ENCODE measurements at places on chromosomes 16 and 17.

DNA sequence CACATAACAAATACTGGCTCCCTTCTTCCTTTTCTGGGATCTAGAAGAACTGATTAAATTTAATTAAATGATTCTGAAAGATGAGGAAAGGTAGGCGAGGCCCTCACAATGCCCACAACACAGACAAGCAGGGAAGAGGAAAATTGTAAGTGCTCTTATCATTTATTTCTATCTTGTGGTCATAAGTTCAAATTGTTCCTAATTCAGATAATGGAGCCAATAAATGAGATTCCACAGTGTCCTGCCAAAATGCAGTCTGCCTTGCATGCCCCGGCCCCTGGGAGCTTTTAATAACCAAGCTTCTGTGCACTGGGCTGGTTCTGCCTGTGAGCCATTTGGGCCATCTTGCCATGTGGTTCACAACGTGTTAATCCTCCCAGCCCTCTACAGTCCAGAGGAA, 97.0 kb downstream of the CMC2 start:
- DNase-seq, result no peak

GRCh38 chr17:55776271-55776670, 25.4 kb downstream of the PCTP start:
- no peak for DNase-seq

DNA sequence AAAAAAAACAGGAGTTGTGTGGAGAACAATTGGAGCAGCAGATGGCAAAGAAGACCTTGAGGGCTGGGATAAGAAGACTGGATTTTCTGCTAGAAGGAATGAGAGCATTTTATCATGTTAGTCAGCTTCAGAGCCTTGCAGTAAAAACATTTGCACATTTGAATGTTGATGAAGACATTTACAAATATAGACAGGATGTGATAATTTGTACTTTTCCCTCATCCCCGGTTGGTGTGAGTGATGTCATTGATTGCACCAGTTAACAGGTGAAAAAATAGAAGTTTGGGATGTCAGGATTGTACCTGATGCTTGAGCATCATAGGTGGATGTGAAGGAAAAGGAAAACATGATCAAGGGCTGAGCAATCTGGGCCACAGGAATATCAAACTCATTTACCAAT, 22.6 kb upstream of the MAPK3 start:
- DNase-seq, result no peak

DNA sequence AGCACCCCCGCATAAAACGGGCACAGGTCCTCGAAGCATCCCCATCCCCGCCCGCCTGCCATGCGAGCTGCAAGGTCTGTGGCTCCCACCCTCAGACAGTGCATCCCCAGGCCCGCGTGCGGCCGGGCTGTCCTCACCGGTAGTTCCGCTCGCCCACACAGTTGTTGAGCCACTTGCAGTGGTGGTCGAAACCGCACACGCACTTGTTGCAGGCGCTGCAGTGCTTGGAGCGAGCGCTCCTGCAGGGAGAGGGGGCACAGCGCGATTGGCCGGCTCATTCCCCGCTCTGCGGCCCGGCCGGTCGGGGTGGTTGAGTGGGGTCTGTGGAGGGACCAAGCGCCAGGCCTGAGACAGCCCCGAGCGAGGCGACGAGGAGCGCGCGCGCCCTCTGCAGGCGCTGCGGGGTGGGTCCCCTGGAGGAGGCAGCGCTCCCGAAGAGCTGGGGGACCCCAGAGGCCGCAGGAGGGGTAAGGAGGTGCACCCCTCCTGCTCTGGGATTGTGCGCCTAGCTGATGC, 6.0 kb upstream of the TPPP3 start:
- DNase-seq, result no peak

GRCh38 chr16:9115277-9115676, 23.8 kb downstream of the HAPSTR1 start:
- no peak for DNase-seq

DNA sequence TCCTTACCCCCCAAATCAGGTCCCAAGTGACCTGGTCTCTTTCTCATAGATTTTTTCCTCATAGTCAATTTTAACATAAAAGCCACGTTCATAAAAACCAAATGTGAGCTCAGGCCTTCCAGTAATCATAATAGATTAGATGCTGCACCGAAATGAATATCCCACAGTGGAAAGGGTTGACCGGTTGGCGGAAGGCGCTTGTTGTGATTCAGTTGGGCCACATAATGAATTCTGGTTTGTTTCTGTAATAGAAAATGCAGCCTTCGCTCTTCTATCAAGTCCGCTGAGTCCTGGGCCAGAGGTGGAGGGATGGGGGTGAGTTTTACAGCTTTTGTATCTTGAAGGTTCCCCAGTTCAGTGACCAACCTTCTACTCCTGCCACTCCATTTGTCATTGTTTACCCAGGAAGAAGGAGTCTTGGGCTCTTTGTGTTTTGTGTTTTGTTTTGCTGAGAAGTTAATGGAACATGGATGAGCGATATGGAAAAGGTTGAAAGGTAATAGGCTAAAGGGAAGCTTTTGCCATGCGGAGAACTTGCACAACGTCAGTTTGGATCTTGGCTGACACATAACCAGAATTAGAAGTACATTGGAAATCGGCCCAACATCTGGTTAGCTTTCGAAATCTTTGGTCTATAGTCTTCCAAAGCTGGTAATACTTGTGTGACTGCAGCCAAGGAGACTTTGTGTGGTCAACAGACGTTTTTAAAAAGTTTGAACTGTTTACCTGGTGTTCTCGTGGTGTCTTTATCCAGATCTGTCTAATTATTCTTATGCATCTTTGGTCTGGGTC, 89.5 kb downstream of the CLEC16A start:
- no peak for DNase-seq

DNA sequence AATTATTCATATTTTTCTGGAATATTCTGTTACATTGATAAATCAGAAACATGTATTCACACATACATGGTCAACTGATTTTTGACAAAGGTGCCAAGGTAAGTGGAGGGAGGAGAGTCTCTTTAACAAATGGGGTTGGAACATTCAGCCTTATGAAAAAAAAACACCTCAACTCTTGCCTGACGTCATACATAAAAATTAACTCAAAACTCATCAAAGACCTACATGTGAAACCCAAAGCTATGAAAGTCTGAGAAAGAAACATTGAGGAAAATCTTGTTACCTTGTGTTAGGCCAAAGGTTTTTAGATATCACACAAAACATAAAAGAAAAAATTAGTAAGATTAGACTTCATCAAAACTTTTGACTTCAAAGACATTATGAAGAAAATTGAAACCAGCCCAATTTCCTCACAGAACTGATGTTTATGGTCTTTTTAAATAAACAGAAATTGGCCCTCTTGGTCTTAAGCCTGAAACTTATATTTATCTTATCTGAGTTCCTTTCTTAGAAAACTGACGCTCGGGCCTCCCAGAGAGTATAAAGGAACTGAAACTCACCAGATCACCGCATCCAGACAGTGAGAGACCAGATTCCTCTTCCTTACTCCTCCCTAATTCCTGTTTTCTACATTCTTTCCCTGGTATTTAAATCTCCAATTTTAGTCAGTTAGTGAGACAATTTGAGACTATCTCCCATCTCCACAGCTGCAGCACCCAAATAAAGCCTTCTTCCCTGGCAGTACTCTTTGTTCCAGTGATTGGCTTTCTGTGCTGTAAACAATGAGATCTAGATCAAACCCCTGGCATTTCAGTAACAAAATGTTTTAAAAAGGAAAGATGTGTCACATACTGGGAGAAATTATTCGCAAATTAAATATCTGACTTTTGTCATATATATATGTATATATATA, 4.0 kb downstream of the HYDIN start:
- DNase-seq, result no peak

- no peak for DNase-seq
These were observed 10.1 kb upstream of the RASD1 start for GRCh38 chr17:17506181-17506741.

- DNase-seq, result no peak
These were observed 127.0 kb downstream of the XYLT1 start for GRCh38 chr16:17343728-17344127.

- no peak for DNase-seq
These were observed 11.8 kb downstream of the DNAJA2 start for GRCh38 chr16:46961373-46962353.

GRCh38 chr16:1538804-1539520, 5.5 kb downstream of the TMEM204 start:
- DNase-seq, result no peak

DNA sequence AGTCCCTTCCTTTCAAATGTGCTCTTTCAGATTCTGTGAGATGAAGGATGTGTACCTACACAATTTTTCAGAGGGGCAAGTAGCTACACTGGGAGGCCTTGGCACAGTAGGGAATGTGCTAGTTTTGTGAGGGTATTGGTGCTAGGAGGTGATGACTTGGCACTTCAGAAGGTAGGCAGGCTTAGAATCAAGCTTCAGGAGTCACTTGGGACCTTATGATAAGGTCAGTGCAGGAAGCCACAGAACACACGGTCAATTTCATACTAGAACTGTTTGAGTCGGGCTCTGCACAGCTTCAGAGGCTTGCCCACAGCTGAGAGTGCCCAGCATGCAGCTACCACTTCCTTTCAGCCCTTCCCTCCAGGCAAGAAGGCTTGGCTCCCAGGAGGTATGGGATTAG, 6.1 kb downstream of the CMTM1 start:
- DNase-seq, result no peak

GRCh38 chr17:35846055-35846809, 22.5 kb downstream of the HEATR9 start:
- DNase-seq, result no peak

- DNase-seq, result no peak
These were observed 195.5 kb downstream of the FTO start for GRCh38 chr16:53899431-53899830.

DNA sequence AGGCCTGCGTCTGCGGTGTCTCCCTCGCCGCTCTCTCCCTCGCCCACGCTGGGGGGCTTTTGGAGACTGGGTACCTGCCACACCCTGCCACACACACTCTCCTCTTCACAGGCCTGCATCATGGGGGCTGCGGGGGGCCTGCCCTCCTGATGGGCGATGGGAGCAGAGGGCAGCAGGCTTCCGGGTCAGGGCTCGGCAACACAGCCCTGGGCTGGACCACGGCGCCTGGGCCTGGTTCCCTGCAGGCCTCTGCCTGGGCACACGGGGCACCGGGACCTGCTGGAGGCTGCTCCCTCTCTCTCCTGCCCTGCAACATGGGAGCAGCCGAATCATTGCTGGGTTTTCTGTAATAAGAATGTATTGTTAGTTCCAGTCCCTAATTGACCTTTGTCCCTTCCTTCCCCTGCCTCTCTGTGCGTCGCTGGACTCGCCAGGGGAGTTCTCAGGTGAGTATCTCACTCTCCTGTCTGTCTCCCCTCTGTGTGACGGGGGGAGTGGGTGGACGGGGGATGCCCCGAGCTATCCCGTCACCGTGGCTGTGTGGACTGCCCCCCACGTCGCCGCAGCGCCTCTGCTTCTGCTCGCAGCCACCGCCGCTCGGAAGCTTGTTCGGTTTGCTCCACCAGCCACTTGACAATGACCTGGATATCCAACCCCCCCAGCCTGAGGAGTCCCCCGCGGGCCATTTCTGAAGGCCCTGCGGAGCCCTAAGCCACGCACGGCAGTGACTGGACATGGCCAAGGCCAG, 13.5 kb downstream of the NME3 start:
- no peak for DNase-seq

GRCh38 chr16:81526199-81526598, 81.6 kb downstream of the CMIP start:
- no peak for DNase-seq

GRCh38 chr16:77555791-77556190, 121.0 kb upstream of the ADAMTS18 start:
- DNase-seq, result no peak

DNA sequence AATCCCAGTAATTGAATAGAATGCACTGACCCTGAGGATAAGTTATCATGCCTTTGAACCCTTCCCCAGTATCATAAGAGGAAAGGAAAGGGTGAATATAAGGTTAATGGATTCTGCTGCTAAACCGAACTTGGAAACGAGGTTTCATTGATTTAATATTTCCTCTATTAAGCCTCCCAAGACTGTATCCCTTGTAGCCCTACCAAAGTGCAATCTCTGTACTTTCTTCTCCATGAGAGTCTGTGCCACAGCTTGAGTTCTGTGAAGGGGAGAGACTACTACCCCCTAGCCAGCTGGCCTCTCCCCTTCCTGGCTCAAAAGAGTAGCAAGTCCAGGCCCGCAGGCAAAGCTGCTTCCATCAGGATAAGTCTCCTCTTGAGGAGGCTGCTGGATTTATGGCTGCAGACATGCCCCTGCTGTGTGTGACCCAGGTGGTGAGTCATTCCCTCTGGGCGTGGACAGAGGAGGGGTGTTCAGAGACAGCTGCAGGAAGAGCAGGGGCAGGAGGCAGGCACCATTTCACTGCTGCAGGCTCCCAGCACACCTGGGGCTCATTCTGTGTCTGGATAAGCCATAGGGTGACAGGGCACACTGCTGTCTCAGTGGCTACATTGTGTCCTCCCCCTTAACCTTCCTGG, 58.4 kb downstream of the TOM1L2 start:
- peak; percentile 66 for DNase-seq

- DNase-seq, result no peak
These were observed 55.8 kb downstream of the CCDC182 start for GRCh38 chr17:57689254-57689653.

DNA sequence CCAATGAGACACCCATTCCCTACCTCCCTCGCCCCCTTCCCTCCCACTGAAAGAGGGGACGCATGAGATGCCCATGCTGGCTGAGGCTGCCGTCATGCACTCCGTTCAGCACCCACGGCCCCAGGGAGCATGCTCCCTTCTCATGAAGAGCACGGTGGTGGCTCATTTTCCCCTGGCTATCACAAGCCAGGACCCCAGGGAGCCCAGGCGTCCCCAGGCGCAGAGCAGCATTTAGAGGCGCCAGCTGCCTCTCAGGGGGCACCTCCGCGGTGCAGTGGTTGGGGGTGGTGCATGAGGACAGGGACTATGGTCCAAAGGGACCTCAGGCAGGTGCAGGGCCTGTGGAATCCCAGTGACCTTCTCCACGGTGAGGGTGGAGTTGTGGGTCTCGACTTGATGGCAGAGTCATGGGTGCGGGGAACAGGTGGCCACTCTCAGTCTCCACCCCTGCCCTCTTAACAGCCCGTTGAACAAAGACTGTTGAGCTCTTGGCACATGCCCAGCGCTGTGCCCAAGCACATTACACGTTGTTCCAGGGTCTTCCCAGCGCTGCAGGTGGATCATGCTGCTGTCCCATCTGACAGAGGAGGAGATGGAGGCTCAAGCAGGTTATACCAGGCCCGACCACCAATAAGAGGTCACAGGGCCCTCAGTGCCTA, 13.6 kb downstream of the KIF19 start:
- DNase-seq, result no peak

DNA sequence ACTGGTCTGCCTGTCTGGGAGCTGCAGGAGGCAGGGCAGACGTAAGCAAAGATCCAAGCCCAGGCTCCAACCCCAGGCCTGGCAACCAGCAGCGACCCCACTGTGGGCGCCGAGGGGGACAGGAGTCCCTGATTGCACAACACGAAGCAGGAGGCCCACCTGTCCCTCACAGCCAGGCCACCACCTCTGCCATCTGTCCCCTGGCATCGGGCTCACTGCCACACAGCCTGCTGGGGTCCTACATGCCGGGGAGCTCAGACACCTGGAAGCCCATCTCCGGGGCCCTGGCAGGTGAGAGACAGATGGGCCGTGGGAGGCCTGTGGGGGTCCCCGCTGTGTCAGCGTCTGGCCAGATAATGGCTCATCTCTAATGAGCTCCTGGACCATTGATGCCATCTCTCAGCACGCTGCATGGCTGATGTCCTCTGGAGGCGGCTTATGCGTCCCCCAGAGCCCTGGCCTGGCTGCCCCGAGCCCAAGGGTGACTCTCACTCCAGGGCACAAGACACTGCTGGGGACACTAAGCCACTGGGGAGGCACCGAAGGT, 11.3 kb upstream of the RASD1 start:
- DNase-seq, result no peak

Data from NCI-H748 treated with DMSO at 0.1 percent for 48 hours (cell line).